Activated CD8-positive, alpha-beta memory T cell treated with anti-CD3 and anti-CD28 coated beads, Interleukin-2, amount 10 ng/mL, durations not matched to agents 7 days and 5 days (primary cell): ENCODE measurements at places on chromosomes 16 and 17. TPM values are rescaled to one million over a fixed set of nuclear protein-coding genes. Genes with fewer than 3 reads are reported as not detected.
A peak's percentile ranks its signal among the peaks of the same experiment; 100 is the strongest.

- H3K4me3 ChIP-seq = no peak overlapping the region
- H3K4me1 ChIP-seq = peaks cover 21% of the 10 kb centered on the region
- no peak for DNase-seq
Observed at GRCh38 chr16:57992084-57992483, 8.4 kb downstream of the ZNF319 start.

GRCh38 chr16:65453646-65454045, 331.8 kb upstream of the CDH11 start:
- H3K27me3 ChIP-seq = no peaks in the 10 kb centered on the region
- H3K4me3 ChIP-seq = no peak overlapping the region

The FAM171A2 gene
- total RNA-seq = not detected

GRCh38 chr17:10247810-10248209, 49.4 kb upstream of the GAS7 start:
- no peaks in the 10 kb centered on the region for H3K36me3 ChIP-seq
- DNase-seq = no peak
- H3K4me1 ChIP-seq = peaks cover 6% of the 10 kb centered on the region
- no peak overlapping the region for H3K27ac ChIP-seq
- H3K4me3 ChIP-seq = no peak overlapping the region
- H3K27me3 ChIP-seq = no peaks in the 10 kb centered on the region

The ADAT1 gene
- total RNA-seq = 48.3 TPM

DNA sequence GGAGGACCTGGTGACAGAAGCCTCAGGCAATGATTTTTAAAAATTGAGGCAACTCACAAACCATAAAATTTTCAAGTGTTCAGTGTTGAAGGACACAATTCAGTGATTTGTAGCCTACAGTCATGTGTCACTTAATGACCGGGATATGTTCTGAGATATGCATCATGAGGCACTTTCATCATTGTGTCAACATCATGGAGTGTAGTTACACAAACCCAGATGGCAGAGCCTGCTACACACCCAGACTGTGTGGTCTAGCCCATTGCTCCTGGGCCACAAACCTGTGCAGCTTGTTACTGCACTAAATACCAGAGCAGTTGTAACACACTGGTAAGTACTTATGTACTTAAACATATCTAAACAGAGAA, 1.6 kb downstream of the PRSS41 start:
- H3K36me3 ChIP-seq = no peaks in the 10 kb centered on the region
- no peak overlapping the region for H3K27ac ChIP-seq
- no peak for DNase-seq

- H3K36me3 ChIP-seq = no peaks in the 10 kb centered on the region
- no peak overlapping the region for H3K27ac ChIP-seq
- H3K27me3 ChIP-seq = peaks cover 27% of the 10 kb centered on the region
- H3K4me3 ChIP-seq = no peak overlapping the region
- H3K4me1 ChIP-seq = peaks cover 2% of the 10 kb centered on the region
- no peak for DNase-seq
Observed at GRCh38 chr17:79029327-79030009, 5.5 kb downstream of the C1QTNF1 start.

GRCh38 chr17:10126616-10127501, 71.5 kb downstream of the GAS7 start:
- no peak for DNase-seq
- H3K27me3 ChIP-seq = no peaks in the 10 kb centered on the region
- no peak overlapping the region for H3K27ac ChIP-seq
- H3K4me1 ChIP-seq = peaks cover 7% of the 10 kb centered on the region
- no peaks in the 10 kb centered on the region for H3K36me3 ChIP-seq

The KRT25 gene
- total RNA-seq = not detected

- H3K4me3 ChIP-seq = no peak overlapping the region
- H3K4me1 ChIP-seq = peaks cover 85% of the 10 kb centered on the region
- H3K27me3 ChIP-seq = no peaks in the 10 kb centered on the region
- peak; percentile 79 for DNase-seq
- H3K27ac ChIP-seq = peak overlapping the region; percentile 58
Observed at GRCh38 chr16:80583466-80583865, 42.7 kb downstream of the DYNLRB2 start.

- no peaks in the 10 kb centered on the region for H3K36me3 ChIP-seq
- no peaks in the 10 kb centered on the region for H3K27me3 ChIP-seq
- no peaks in the 10 kb centered on the region for H3K4me1 ChIP-seq
- no peak overlapping the region for H3K27ac ChIP-seq
- DNase-seq = no peak
Observed at GRCh38 chr16:78584213-78584860, 484.9 kb downstream of the WWOX start.

- H3K27me3 ChIP-seq = no peaks in the 10 kb centered on the region
- no peak overlapping the region for H3K4me3 ChIP-seq
- H3K36me3 ChIP-seq = peaks cover 4% of the 10 kb centered on the region
- peaks cover 12% of the 10 kb centered on the region for H3K4me1 ChIP-seq
- DNase-seq = no peak
Observed at GRCh38 chr16:88655053-88655732, 4.3 kb upstream of the CYBA start.

DNA sequence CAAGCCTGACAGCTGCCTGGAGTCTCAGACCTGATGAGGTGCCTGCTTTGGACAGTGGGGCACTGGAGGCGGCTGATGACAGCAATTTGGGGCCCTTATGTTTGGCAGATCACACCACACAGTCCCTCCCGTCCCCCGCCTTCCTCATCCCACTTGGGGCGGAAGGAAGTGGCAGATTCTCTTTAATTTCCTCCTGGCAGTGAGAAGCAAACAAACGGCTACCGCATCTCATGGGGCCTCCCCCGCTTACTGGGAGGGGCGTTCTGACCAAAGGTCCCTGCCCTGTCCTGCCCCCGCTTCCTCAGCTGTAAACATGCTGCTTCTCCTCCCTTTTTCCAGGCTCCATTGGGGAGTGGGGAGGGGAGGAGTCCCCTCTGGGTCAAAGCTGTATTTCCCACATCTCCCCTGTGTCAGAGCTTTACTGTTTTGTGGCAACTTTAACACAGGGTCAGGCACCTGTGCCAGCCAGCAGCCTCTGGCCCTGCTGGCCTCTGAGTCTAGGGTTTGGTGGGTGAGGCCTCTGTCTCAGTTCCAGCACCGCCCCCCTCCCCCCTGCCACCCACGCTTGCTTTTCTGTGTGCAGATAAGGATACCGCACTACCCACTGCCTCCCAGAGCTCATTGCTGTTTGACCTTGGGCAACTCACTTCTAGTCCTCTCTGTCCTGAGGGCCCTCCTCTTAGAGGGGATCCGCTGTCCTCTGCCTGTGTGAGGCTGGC, 5.4 kb upstream of the NFATC3 start:
- peaks cover 88% of the 10 kb centered on the region for H3K4me1 ChIP-seq
- DNase-seq = peak; percentile 92
- peak overlapping the region; percentile 55 for H3K4me3 ChIP-seq
- H3K36me3 ChIP-seq = peaks cover 36% of the 10 kb centered on the region

GRCh38 chr17:80964544-80964856, 27.1 kb upstream of the CHMP6 start:
- H3K36me3 ChIP-seq = peaks cover 5% of the 10 kb centered on the region
- no peak overlapping the region for H3K27ac ChIP-seq
- no peaks in the 10 kb centered on the region for H3K27me3 ChIP-seq
- no peak overlapping the region for H3K4me3 ChIP-seq

DNA sequence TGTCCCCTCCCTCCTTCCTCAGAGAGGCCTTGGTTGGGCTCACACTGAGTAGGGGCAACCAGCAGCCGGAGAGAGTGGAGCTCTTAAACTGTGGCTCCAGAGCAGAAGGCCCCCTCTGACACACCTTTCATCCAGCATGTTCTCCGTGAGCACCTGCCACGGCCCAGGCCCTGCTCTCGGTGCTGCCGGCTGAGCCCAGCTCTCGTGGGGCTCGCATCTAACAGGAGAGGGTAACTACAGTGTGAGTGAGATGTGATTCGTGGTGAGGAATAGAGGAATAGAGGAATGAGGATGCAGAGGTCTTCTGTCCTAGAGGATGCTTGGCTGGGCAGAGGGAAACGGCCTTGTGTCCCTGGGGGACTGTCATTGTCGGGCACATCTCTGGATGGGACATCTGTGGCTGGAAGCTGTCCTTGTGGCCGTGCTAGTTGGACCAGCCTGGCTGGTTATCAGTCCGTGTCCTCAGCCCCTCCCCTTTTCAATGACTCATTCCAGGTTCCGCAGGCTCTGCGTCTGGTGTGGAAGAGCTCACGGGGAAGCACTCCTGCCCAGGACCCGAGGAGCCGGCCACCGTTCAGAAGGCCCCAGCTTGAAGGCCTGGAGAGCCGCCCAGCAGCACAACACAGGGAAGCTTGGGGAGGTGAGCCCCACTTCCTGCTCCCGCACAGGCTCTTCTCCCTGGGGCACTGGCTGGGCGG, 11.9 kb upstream of the DNASE1 start:
- H3K4me1 ChIP-seq = peaks cover 20% of the 10 kb centered on the region
- no peak overlapping the region for H3K27ac ChIP-seq
- peaks cover 2% of the 10 kb centered on the region for H3K36me3 ChIP-seq
- no peaks in the 10 kb centered on the region for H3K27me3 ChIP-seq
- H3K4me3 ChIP-seq = no peak overlapping the region
- DNase-seq = peak; percentile 23

- no peaks in the 10 kb centered on the region for H3K4me1 ChIP-seq
- H3K27ac ChIP-seq = no peak overlapping the region
- no peak overlapping the region for H3K4me3 ChIP-seq
- no peak for DNase-seq
- H3K27me3 ChIP-seq = no peaks in the 10 kb centered on the region
Observed at GRCh38 chr16:89183975-89184676, 12.6 kb downstream of the CDH15 start.

The SGCA gene
- total RNA-seq = not detected

DNA sequence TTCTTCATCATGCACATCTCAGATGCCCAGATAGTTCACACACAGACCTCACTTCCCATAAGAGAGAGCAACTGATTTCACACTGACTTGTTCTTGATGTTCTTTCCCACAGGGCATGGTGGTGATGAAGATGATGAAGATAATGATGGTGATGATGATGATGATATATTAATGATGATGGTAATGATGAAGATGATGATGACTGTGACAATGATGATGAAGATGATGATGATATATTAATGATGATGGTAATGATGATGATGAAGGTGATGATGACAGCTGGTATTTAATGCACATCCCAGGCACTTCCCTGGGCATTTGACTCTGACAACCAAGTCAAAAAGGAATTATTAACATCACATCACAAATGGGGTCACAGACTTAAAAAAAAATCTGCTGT, 225.2 kb downstream of the MAF start:
- H3K4me3 ChIP-seq = no peak overlapping the region
- no peak overlapping the region for H3K27ac ChIP-seq
- H3K4me1 ChIP-seq = peaks cover 11% of the 10 kb centered on the region
- no peaks in the 10 kb centered on the region for H3K27me3 ChIP-seq
- peaks cover 10% of the 10 kb centered on the region for H3K36me3 ChIP-seq
- DNase-seq = no peak

DNA sequence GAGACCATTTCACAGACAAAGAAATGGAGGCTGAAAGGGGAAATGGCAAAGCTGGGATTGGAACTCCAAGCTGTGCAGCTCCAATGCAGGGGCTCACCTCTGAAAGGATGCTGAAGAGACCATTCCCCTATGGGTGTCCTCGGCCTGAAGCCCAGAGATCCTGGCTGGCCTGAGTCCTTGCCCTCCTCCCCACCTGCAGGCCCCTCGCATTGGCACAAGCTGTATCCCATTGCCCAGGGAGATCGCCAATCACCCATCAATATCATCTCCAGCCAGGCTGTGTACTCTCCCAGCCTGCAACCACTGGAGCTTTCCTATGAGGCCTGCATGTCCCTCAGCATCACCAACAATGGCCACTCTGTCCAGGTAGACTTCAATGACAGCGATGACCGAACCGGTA, 2.6 kb downstream of the CA7 start:
- H3K4me1 ChIP-seq = peaks cover 20% of the 10 kb centered on the region
- peaks cover 38% of the 10 kb centered on the region for H3K27me3 ChIP-seq
- H3K27ac ChIP-seq = no peak overlapping the region
- no peak for DNase-seq
- H3K36me3 ChIP-seq = no peaks in the 10 kb centered on the region

The MFAP4 gene
- not detected for total RNA-seq

GRCh38 chr17:81179861-81180260, 13.8 kb upstream of the AATK start:
- no peaks in the 10 kb centered on the region for H3K27me3 ChIP-seq
- no peak overlapping the region for H3K27ac ChIP-seq
- no peak for DNase-seq
- H3K4me1 ChIP-seq = no peaks in the 10 kb centered on the region

GRCh38 chr16:65728167-65728566, 606.3 kb upstream of the CDH11 start:
- H3K4me1 ChIP-seq = no peaks in the 10 kb centered on the region
- H3K27me3 ChIP-seq = no peaks in the 10 kb centered on the region
- no peak overlapping the region for H3K27ac ChIP-seq
- DNase-seq = no peak
- no peak overlapping the region for H3K4me3 ChIP-seq

- H3K4me1 ChIP-seq = peaks cover 61% of the 10 kb centered on the region
- peak; percentile 77 for DNase-seq
- peaks cover 3% of the 10 kb centered on the region for H3K36me3 ChIP-seq
- peak overlapping the region; percentile 82 for H3K4me3 ChIP-seq
- no peaks in the 10 kb centered on the region for H3K27me3 ChIP-seq
Observed at GRCh38 chr17:7478276-7479212, 887 bp downstream of the ZBTB4 start.

GRCh38 chr16:89144681-89145080, 26.9 kb upstream of the CDH15 start:
- no peak overlapping the region for H3K27ac ChIP-seq
- H3K36me3 ChIP-seq = peaks cover 29% of the 10 kb centered on the region
- no peak overlapping the region for H3K4me3 ChIP-seq

The ABCC6 gene
- total RNA-seq = not detected

GRCh38 chr17:49753959-49754391, 10.0 kb downstream of the FAM117A start:
- peaks cover 66% of the 10 kb centered on the region for H3K4me1 ChIP-seq
- peak overlapping the region; percentile 65 for H3K27ac ChIP-seq
- no peaks in the 10 kb centered on the region for H3K27me3 ChIP-seq
- no peak for DNase-seq

DNA sequence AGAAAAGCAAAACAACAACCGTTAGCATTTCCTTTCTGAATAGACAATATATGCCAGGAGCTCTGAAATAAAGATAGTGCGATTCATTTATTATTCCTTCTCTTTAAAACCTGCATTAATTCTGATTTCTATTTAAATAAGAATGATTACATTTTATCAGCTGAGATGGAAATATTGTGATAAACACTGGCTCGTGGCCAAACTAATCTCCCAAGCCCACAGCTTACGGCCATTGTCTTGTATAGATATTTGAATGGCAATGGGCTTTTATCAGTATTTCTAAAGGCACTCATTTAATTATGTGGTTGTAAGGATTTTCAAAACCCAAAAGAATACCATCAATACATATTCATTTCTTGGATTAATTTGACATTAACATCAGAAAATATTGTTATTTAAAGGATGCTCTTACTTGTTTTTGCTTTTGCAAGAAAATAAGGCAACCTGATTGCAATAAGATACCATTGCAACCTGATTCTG, 123.7 kb upstream of the IRX5 start:
- H3K4me3 ChIP-seq = no peak overlapping the region
- H3K27me3 ChIP-seq = no peaks in the 10 kb centered on the region
- no peak for DNase-seq
- no peaks in the 10 kb centered on the region for H3K36me3 ChIP-seq
- no peak overlapping the region for H3K27ac ChIP-seq

GRCh38 chr16:968620-969019, 2.2 kb downstream of the LMF1 start:
- peak overlapping the region; percentile 38 for H3K4me3 ChIP-seq
- peaks cover 34% of the 10 kb centered on the region for H3K4me1 ChIP-seq
- no peak for DNase-seq
- H3K27ac ChIP-seq = no peak overlapping the region
- peaks cover 6% of the 10 kb centered on the region for H3K27me3 ChIP-seq

GRCh38 chr17:76645481-76645880, 1.9 kb upstream of the ST6GALNAC1 start:
- H3K27me3 ChIP-seq = peaks cover 31% of the 10 kb centered on the region
- peaks cover 3% of the 10 kb centered on the region for H3K36me3 ChIP-seq
- no peak overlapping the region for H3K4me3 ChIP-seq
- no peak overlapping the region for H3K27ac ChIP-seq
- no peak for DNase-seq

The PRAC2 gene
- not detected for total RNA-seq
